ENCODE measurements at places on chromosomes 1 and 21. TPM values are rescaled to one million over a fixed set of nuclear protein-coding genes. Genes with fewer than 3 reads are reported as not detected.

- DNase-seq = no peak
Measured at GRCh38 chr1:109873278-109874175, 37.1 kb upstream of the CSF1 start.

The MATN1 gene
- 3.4 TPM for polyA plus RNA-seq

The BLACAT1 gene
- polyA plus RNA-seq = 0.58 TPM

- peak; percentile 36 for DNase-seq
Measured at GRCh38 chr21:38323721-38324531, 67.1 kb downstream of the KCNJ15 start.

The SLC66A1 gene
- polyA plus RNA-seq = 34.5 TPM

DNA sequence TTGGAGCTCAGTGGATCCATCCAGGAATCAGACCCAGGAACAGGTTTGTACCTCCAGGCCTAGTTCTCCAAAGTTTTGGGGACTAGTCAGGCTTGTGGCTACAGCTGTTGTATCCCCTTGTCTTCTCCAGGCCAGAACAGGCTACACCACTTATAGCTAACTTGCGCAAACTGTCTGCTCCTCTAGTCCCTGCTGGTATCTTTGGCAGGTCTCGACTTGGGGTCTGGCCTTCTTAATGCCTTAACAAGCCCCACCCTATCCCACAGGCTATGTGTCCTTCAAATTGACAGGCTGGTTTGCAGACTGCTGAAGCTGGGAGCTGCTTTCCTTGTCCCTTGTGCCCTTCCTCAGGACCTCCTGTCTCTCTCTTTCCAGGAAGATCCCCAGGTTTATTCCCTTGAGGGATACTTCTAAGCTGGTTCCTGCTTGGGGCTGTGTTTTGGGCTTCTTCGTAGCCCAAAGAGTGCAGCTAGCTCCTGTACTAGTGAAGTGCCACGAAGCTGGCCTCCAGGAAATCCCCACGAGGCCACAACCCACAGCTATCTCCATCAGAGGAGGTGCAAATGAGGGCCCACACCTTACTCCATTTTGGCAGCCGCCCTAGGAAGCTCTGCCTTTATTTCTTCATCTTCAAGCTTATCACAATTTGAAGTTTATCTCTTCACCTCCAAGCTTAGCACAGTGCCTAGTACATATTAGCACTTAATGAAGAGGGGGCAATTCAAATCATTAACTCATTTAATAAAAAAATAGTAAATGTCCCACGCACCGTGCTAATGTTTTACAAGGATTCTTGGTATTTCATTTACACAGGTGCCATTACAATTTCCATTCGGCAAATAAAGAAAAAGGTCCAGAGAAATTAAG lies 683 bp upstream of the DMAP1 start:
- no peak for DNase-seq

- DNase-seq = no peak
Measured at GRCh38 chr1:208228026-208228425, 16.2 kb downstream of the PLXNA2 start.

- peak; percentile 59 for DNase-seq
Measured at GRCh38 chr1:203320591-203321272, 15.4 kb downstream of the BTG2 start.

DNA sequence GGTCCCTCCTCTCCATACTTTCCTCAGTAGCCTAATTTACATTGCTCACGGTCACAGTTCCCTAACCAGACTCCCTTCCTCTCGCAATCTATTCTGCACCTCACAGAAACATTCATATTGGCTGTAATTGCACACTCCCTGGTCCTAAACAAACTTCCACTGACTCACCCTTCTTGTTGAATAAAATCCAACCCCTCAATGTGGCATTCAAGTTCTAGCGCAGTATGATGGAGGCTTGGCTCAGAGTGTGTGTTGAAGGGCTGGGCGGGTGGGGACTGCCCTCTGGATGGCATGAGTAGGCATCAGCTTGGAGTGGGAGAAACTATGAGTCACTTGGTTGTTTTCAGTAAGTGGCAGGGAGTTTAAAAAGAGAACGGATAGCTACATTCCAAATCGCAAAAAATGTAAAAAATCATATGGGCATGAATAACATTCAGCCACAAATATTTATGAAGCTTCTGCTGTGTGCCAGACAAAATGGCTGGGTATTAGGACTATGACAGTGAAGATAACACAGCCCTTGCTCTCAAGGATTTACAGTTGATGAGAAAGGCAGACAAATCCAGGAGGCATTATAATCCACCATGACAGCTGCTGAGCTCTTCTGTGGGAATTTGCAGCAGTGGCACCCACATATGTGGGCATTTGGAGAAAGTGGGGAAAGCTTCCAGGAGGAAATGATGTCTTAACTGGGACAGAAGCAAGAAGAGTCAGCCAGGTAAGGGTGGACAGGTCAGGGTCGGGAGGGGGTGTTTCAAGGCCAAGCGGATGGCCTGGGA lies 42.2 kb upstream of the LYST start:
- DNase-seq = no peak

- peak; percentile 26 for DNase-seq
Measured at GRCh38 chr1:243731301-243731891, 118.6 kb downstream of the AKT3 start.

DNA sequence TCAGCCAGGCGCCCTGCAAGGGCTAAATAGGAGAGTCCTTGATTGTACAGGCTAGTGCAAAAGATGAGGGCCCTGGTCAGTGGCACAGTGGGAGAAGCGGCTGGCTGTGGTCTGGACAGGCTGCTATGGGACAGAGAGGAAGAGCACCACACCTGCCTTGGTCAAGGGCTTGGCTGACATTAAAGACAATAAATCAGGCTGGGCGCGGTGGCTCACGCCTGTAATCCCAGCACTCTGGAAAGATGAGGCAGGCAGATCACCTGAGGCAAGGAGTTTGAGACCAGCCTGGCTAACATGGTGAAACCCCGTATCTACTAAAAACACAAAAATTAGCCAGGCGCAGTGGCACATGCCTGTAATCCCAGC lies 62.9 kb downstream of the NID1 start:
- no peak for DNase-seq

DNA sequence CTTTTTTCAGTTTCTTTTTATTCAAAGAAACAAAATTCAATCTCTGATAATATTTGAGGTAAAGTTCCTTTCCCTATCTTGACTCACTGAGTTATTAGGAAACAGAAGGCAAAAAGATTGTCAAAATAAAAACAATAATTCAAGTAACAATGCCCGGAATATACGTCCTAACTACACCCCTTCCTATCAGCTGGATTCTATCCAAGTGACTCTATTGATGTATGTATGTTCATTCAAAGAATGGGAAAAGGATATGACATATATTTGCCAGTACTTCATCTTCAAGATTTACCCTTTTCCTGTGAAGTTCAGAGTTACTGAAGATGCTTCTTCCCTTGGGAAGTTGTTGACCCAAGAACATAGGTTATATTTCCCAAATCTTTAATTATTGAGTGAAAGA lies 13.7 kb downstream of the SPRTN start:
- no peak for DNase-seq
